GM20000 (cell line): ENCODE measurements at places on chromosomes 3 and 15.

GRCh38 chr3:101913168-101913567, 63.9 kb downstream of the NFKBIZ start:
- DNase-seq: no peak

GRCh38 chr3:123688241-123688747, 103.4 kb upstream of the HACD2 start:
- no peak for DNase-seq

DNA sequence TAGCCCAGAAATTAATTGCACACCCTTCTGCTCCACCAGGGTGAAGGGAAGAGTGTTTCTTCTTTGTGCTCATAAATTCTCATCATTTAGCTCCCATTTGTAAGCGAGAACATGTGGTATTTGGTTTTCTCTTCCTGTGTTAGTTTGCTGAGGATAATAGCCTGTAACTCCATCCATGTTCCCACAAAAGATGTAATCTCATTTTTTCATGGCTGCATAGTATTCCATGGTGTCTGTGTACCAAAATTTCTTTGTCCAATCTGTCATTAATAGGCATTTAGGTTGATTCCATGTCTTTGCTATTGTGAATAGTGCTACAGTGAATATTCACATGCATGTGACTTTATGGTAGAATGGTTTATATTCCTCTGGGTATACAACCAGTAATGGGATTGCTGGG, 86.8 kb downstream of the DTWD1 start:
- DNase-seq: no peak

DNA sequence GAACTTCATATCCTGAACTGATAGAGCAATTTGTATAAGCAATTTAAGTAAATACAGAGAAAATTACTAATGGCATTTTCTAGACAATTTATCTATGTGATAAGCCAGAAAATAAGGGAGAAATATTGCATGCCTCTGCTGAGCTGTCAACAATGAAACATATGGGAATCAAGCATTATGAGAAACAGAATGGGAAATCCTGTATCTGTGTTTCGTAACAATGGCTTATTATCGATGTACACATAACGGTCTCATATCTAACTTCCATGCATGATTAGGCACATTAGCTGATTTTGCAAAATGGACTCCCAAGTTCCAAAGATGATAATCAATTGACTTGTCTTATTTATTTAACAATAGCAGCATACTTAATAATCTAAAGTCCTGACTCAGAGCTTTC, 30.4 kb upstream of the KCNMB2 start:
- DNase-seq: no peak

GRCh38 chr15:60835020-60835419, 356.1 kb upstream of the ICE2 start:
- no peak for DNase-seq

DNA sequence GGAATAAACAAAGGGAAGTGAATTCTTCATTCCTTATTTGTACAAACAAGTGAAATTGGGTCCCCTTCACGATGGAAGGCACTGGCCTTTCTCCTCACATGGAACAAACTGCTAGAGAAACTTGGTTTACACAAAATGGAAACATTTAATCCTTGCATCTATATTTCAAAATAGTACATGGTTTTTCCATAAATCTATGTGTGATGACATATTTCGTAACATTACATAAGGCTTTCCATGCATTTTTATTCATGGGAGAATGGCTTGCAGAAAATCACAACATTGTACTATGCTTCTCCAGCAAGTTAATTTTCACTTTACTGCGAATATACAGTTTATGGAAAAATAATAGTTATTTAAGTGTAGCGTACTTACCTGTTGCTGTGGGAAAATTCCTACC, 81.0 kb upstream of the CDIN1 start:
- DNase-seq: no peak

DNA sequence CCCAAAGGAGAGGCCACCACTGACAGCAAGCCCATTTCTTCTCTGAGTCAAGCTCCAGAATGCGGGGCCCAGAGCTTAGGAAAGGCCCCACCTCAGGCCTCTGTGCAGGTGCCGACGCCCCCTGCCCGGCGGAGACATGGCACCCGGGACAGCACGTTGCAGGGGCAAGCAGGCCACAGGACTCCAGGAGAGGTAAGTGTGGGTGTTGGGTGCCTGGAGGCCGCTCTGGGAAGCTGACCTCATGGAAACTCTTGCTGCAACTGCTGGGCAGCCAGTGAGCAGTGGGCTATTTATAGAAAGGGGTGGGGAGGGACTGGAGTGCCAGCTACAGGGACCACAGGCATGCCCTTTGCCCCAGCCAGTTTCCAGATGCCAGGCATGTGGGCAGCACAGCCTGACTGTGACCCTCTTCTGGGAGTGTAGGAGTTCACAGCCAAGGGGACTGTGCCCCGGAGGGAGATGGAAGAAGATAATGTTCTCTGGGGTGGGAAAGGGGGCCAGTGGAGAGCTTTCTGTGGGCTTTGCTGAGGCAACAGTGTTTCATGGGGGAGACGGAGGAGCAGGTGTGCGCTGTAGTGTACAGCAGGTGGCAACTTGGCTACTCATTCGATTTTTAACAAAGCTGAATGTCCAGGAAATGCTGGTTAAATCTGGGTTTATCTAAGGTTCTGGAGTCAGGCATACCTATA, 23.7 kb downstream of the ALPK3 start:
- no peak for DNase-seq

DNA sequence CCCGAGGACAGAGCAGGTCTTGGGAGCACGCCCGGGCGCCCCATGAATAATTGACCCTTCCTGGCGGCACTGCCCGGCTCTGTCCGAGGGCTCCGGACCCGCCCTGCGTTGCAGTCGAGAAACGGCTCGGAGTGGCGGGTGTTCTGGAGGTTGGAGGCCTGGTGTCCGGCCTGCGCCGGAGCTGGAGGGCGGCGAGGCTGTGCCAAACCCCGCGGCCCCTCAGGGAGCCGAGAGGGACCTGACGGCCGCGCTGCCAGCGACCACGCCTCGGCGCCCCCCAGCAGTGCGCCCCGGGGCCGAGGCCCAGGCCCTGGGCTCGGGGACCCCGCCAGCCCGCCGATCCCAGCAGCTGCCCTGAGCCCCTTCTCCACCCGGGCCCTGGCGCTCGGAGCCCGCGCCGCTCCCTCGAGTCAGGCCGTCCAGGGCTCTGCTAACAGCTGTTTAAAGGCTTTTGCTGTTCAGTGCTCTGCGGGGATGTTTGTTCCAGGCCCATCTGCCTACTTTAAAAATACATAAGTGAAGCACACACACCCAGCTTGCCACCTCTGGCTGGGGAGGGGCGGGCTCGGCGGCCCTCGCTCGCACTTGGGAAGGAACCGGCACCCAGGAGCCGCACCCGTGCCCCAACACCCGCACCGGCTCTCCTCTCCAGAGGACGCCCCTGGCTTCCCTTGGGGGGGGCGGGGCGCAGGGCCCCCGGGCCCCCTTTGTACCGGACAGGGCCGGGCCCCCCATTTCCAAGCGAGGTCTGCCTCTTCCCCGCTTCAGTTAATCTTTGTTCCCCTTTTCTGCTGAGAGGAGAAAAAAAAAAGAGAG, 730 bp upstream of the ZNF710 start:
- peak; percentile 78 for DNase-seq

DNA sequence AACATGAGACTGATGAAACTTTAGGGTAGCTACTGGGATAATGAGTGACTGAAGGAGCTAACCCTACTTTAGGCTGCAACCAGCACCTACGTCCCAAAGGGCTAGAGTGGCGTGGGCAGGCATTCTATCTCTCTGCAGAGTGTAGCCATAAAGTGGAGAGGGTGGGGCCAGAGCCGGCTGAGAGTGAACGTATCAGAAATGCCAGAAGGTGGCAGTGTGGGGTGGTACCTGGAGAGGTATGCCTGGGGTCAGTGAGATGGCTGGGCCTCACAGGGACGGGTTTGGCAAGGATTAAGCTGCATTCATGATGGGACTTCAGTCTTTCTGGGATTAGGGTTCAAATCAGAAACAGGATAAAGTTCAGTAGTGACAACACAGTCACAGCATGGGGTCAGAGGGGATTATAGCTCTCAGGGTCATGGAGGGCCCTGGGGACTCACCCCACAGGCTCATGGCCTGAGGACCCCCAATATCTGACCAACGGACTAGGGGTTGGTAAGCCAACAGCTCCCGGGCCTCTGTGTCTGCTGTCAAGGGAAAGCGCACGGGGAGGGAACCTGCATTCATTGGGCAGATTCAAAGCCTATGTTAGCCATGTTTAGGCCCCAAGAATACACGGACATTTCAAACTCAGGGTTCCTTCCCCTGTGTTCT, 86.5 kb upstream of the FOXB1 start:
- DNase-seq: peak; percentile 68

- no peak for DNase-seq
These were observed 57.8 kb upstream of the CPOX start for GRCh38 chr3:98650971-98651779.

GRCh38 chr15:47727676-47728075, 10.4 kb downstream of the SEMA6D start:
- no peak for DNase-seq

DNA sequence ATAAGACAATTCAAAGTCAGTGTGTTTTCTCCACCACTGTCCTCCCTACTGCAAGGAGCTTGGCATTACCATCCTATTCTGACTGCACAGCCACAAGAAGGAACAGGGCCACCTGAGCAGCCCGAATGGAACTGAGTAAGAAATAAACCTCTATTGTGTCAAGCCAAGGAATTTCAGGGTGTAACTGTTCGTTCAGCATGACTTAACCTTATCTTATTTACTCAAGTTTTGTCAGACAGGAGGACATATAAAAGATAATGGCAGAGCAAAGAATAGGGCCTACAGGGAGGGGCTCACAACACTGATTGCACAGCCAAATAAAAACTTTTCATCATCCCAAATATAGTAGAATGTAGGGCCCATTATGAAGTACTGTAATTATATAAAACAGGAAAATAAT, 236.1 kb downstream of the NEK10 start:
- no peak for DNase-seq

DNA sequence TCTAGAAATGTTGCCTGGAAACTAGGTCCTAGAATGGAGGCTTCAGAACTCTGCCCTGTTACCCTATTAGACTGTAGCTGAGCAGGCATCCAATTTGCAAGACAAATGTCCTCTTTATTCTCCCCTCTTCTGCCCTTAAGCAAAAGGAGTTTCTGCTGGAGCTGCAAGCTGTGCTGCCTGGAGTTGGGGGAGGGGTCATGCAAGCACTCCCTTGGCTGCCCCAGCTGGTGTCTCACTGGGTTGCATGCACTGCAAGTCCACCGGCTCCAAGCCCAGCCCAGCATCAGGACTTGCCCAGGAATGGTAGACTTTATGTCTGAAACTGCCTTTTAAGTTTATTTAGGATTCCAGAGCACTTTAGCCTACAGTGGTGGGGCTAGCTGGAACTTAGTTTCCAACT, 15.7 kb upstream of the RBP2 start:
- DNase-seq: no peak
